ENCODE measurements at places on chromosomes 3 and 15.

DNA sequence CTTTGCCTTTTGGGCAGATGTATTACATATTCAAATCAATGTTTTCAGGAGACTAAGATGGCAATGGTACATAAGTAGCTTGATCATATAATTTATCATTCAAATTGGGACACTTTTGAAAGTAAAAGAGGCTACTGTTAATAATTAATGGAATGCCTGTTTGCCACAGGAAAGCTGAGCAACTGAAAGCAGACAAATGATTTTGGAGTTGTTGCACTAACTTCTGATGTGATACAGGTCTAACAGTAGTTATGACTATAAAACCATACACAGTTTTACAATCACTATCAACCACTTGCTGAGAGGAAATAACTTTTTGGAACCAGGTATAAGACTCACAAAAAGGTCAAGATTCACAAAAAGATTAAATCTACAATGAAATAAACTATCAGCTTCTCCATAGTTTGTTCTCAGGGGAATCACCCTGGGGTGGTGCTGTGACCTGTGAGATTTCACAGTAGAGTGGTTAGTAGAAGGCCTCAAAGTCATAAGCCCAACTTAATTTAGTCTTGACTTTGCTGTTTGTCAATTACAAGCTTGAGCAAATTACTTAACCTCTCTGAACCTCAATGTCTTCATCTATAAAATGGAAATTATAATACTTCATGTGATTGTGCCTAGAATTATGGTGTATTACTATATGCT, 42.7 kb downstream of the HHLA2 start:
- DNase-seq: no peak

- DNase-seq: no peak
Observed at GRCh38 chr15:69402816-69403215, 11.3 kb upstream of the KIF23 start.

DNA sequence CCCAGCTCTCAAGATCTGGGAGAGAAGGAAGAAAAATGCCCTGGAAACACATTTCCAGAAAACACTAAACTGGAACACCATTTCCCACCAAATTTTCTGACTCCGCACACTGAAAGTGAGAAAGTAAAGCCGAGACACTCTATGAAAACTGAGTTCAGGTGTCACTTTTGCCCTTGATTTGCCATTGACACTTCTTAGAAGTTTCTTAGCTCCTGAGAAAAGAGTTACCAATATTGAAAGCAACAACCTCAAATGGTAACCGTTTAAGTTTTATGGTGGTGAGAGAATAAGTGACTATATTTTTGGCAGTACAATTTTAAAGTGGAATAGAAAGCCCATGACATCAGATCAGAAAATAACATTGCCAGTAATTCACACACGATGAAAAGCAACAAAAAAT, 39.0 kb downstream of the CD86 start:
- DNase-seq: no peak

DNA sequence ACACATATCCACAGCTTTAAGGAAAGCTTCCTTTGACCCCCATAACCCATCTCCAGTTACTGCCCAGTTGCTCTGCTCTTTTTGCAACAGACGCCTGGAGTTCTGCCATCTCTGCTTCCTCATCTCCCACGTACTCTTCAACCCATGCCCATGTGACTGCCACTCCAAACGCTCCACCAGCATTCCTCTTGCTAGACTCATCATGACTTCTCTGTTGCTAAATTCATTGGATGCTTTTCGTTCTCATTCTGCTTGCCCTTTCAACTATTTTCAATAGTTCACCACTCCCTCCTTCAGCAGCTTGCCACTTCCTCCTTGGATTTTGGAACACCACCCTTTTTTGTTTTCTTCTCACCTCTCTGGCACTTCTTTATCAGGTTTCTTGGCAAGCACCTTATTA, 2.7 kb upstream of the KNSTRN start:
- DNase-seq: no peak

DNA sequence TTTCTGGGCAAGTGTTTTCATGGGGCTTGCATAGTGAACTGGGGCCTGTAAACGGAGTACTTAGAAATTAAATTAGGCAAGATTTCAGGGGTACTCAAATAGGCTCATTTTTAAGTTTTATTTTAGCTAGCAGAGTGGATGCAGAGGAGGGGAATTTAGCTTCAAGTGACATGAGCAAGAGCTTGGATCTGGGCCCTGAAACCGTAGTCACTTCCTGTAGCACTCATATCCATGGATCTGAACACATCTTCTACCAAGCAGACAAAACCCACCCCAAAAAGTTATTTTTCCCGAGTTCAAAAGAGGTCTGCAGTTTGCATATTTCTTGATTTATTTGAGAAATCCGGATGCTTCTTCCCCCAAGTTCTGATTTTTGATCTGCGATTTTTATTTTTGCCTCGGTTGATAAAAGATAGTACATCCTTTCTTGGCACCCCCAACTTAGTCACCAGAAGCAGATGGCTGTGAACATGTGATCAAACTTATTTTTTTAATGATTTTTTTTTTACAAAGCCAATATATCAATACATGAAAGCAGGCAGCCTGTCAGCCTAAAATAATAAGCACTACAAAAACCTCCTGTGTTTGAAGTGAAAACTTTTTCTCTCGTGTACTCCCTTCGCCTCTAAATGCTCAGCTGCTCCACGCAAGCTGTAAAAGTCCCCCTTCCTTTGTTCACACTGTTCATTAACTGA, 36.6 kb upstream of the STT3B start:
- no peak for DNase-seq

DNA sequence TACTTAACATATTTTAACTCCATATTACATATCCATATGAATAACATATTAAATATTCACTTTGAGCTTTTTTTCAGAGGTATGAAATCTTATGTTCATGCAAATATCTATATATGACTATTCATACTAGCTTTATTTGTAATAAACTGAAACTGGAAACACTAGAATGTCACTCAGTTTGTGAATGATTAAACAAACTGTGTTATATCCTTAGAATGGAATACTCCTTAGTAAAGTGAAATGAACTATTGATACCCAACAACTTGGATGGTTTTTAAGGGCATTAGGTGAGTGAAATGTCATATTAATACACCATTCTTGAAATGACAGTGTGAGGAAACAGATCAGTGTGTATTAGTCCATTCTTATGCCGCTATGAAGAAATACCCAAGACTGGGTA, 45.4 kb downstream of the ARHGAP11B start:
- DNase-seq: no peak

- no peak for DNase-seq
Observed at GRCh38 chr3:100361897-100362296, 27.3 kb downstream of the NIT2 start.

- DNase-seq: no peak
Observed at GRCh38 chr3:193827871-193828270, 234.9 kb downstream of the OPA1 start.

GRCh38 chr3:56772952-56773938, 28.5 kb downstream of the ARHGEF3 start:
- DNase-seq: no peak

DNA sequence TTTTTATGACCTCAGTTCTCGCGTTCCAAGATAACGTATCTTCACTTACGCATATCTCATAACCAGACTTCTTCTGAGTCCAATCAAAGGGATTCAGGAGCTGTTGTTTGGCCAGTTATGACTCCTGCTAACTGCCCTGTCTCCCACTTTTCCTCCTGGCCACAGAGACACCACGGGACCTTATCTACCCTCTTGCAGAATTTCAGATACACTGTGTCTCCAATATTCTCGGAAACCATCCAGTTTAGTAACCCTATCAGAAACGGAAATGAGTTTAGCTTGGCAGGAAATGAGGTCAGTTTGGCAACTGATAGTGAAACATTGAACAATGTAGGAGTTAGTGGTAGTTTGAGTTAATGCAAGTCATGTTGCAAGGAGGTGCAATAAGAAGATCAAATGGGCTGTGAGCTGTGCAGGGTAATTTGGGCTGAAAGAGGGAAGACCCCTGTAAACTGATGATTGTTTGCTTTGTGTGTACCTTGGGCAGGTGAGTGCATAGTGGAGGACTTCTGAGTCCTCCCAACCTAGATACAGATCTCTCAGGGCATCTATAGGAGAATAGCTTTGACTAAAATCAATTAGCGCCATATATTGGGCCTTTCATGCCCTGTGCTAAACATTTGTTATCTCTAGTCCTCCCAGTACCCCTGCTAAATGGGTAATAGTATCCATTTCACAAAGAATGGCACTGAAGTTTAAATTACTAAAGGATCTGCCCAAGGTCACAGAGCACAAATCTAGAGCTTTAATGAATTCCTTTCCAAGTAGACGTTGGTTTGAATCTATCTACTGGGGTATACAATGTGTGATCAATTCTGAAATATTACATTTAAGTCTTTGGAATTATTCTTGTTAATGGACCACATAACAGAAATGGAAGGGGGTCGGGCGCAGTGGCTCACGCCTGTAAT, 41.3 kb upstream of the PIK3CB start:
- no peak for DNase-seq

GRCh38 chr3:171974986-171975837, 64.2 kb upstream of the FNDC3B start:
- no peak for DNase-seq

- DNase-seq: no peak
Observed at GRCh38 chr3:12242772-12243171, 46.1 kb upstream of the PPARG start.

DNA sequence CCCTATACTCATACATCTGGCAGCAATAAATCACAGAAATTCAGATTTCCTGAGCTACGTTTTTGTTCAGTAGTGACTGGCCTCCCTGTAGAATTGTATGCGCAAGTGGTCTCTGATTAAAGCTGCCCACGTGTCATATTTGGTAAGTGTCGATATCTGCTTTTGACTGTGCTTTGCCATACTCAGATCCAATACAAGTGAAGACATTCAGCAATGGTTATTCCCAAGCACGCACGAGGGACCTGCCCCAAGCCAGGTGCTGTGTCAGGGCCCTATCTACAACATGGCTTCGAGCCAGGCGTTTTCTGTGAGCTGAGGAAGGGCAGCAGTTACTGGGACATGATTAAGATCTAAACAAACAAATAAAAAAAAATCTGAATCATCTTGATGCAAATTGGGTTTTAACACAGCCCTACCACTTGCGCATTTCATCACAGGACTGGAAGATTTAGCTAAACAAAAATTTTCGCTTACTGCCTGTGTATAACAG, 47.2 kb upstream of the ICE2 start:
- DNase-seq: no peak

GRCh38 chr3:87084868-87085267, 93.9 kb upstream of the VGLL3 start:
- DNase-seq: no peak

DNA sequence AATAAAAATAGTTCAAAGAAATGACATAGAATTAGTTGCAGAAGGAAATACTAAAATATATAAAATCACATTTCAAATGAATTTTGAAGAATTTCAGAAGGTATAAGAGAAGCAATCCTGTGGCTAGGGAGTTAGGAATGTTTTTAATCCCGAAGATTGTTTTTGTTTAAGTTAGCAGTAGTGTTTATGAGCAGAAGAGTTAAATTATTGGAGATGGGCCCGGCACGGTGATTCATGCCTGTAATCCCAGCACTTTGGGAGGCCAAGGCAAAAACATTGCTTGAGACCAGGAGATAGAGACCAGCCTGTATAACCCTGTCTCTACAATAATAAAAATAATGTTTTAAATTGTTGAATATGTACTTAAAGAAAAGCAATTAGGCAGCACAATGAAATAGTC, 432.5 kb downstream of the MFSD1 start:
- no peak for DNase-seq

- no peak for DNase-seq
Observed at GRCh38 chr15:51869060-51869421, 39.6 kb downstream of the TMOD3 start.

DNA sequence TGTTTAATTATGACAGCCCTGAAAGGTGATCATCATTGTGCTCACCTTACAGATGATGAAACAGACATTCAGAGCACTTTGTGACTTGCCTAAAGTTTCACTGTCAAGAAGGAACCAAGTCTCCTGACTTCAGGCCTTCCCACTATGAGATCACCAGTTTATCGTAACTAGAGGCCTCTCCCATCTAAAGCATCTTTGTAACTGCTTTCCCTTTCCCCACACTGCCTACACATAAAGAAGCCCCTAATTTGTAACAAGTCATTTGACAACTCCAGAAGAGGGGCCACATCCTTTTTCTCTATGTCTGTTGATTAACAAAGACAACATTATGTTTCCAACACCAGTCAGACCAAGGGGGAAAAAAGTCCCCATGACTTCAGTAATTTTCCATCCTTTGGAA, 1.1 kb downstream of the KLHL6 start:
- DNase-seq: no peak

GRCh38 chr3:57060089-57060821, at the start of gene SPATA12:
Gene SPATA12, plus strand, starts transcription at chr3:57060664. Its CDS starts 13,031 bp downstream, at chr3:57073695.
- no peak for DNase-seq

GRCh38 chr15:56919031-56919608, 676 bp downstream of the TCF12 start:
- DNase-seq: peak; percentile 17

DNA sequence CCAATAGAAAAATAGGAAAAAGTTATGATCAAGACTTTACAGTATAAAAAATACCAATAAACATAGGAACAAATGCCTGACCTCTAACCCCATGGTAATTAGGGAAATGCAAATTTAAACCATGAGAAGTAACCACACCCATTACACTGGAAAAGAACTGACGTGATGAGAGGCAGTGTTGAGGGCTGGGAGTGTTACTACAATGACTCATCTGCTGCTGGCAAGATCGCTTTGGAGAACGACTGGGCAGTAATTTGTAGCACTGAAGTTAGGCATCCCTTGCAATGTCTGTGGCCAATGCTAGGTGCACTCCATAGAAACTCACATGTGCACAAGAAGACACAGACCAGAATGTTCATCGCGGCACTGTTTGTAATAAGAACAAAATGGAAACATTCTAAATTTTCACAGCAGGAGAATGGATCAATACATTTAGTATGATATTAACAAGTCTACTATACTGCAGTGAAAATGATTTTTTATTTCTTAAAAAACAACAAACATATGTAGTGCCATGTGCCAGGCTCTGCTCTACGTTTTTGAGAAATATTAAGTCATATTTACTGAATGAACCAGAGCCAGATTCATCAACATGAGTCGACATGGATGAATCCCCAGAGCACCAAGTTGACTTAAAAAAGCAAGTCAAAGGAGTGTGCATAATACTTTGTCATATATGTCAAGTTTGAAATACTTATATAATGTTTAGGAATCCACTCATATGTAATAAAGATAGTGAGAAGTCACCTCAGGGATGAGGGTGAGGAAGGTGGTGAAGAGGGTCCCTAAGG, 37.6 kb upstream of the EPHB3 start:
- no peak for DNase-seq

GRCh38 chr3:113894927-113895326, 52.9 kb upstream of the ZDHHC23 start:
- DNase-seq: no peak

GRCh38 chr15:45314960-45315359, 62.9 kb downstream of the SLC28A2 start:
- no peak for DNase-seq

GRCh38 chr15:97623091-97623661, 337.3 kb upstream of the ARRDC4 start:
- DNase-seq: no peak

DNA sequence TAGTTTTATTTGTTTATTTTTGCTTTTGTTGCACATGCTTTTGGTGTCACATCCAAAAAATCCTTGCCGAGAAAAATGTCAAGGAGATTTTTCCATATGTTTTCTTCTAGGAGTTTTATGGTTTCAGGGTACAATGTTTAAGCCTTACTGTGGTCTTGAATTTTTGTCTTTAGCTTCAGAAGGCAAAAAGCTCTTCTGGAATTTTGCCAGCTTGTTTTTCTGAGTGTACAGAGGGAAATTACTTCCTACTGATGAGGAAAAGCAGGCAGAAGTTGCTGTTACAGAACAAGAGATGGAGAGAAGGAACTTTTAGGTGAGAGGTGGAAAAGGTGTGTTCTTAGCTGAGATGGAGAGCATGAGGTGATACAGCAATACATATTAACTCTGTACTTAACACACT, 59.6 kb downstream of the UBE2E2 start:
- no peak for DNase-seq

Data from stimulated activated CD4-positive, alpha-beta T cell treated with anti-CD3 and anti-CD28 coated beads, Interleukin-1b, Interleukin-23, amount 100 ng/mL, for 1 hour (primary cell).